ENCODE measurements at places on chromosomes 2 and 18.
A peak's percentile ranks its signal among the peaks of the same experiment; 100 is the strongest.

DNA sequence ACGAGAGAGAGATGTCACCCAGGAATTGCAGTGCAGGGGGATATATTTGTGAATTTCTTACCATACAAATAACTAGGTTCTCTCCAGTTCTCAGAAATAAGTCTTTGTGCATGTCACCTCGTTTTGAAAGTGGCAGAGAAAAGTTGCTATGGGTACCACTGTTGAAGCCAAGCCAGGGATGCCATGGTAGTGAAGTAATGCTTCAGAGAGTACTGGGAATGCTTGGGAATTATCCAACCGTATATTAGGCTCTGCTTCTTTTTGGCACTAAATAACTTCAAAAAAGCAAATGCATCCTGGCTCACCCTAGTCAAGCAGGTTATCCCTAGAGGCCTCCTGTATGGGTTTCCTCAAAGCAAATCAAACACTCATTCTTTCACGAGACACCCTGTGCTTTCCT lies 50.7 kb upstream of the DDX18 start:
- no peak for DNase-seq

- DNase-seq: no peak
Observed at GRCh38 chr18:76335859-76336640, 159.0 kb downstream of the ZNF516 start.

DNA sequence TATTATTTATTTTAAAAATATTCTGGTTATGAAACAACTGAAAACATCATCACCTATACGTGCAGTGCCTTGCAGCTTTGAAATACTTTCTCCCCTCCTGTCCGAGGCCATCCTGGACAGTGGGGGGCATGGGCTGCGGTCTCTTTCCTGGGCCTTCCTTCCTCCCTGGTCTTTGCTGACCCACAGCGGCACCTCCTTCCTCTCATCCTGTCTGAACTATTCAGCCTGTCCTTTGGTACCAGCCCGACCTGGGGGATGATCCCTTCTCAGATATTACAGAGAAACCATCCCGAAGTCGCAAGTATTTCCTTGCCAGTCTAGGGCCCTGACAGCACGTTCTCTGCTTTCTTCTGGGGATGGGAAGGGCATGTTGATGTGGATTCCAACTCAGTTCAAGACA lies 736.6 kb upstream of the HS6ST1 start:
- DNase-seq: no peak

DNA sequence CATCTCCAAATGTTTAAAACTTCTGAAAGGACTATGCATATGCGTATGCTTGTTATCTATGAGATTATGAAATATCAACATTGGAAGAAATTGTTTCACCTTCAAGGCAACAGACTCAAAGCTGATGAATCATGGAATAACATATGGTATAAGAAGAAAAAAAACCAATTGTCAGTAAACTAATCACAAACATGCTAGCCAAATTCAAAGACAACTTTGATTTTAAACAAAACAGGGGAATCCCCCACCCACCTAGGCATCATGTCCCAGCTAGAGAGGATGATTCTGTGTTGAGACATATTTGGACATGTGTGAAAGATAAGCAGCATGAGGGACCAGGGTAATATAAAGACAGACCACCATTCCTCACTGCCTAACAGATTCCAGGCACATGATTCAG lies 147.7 kb downstream of the WDPCP start:
- DNase-seq: no peak

- no peak for DNase-seq
Observed at GRCh38 chr18:5538544-5538943, 5.3 kb downstream of the EPB41L3 start.

GRCh38 chr2:158512323-158512722 lies 55.6 kb downstream of the PKP4 start:
- DNase-seq: no peak

GRCh38 chr18:63302220-63302619 lies 17.3 kb downstream of the BCL2 start:
- no peak for DNase-seq

- DNase-seq: no peak
Observed at GRCh38 chr2:171342067-171342413, 91.8 kb downstream of the METTL8 start.

- DNase-seq: no peak
Observed at GRCh38 chr2:237150831-237151375, 65.2 kb downstream of the COPS8 start.

GRCh38 chr2:236993-237539 lies 26.8 kb downstream of the SH3YL1 start:
- DNase-seq: no peak

- no peak for DNase-seq
Observed at GRCh38 chr18:11520536-11520935, 88.9 kb upstream of the SLC35G4 start.

GRCh38 chr2:234273887-234274584 lies 222.8 kb downstream of the ARL4C start:
- no peak for DNase-seq

DNA sequence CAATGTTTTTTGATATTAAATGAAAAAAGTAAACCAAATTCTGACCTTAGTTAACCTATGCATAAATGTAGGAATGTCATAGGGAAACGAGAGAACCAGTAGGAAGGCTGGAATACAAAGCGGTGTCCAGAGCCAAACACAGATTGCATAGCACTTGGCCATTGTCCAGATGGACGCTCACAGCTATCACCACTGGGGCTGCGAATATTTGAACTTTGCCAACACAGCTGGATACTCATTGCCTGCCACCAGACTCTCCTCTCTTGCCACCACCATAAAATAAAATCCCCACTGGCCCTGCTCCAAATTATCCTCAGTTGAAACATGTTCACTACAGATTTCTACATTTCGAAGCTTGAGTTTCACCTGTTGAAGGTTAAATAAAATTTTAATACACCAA lies 159.3 kb upstream of the GULP1 start:
- no peak for DNase-seq

GRCh38 chr2:205717999-205718398 lies 35.7 kb downstream of the NRP2 start:
- DNase-seq: no peak

DNA sequence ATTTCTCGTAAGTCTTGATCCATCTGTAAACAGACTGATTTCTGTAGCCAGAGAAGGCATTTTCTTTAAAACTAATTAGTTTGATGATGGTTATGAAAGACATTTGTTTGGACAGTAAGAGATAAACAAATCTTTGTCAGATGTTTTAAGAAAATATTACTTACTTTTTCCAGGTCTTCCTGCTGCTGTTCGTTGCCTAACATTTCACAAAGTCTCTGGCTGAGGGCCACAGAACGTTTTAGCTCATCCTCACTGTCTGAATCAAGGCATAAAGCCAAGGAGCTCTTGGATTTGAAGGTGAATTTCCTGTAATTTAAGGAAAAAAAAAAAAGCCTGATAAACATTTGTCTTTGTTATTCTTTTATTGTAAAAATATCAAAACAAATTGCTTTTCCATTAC lies 57.8 kb downstream of the VIL1 start:
- no peak for DNase-seq

DNA sequence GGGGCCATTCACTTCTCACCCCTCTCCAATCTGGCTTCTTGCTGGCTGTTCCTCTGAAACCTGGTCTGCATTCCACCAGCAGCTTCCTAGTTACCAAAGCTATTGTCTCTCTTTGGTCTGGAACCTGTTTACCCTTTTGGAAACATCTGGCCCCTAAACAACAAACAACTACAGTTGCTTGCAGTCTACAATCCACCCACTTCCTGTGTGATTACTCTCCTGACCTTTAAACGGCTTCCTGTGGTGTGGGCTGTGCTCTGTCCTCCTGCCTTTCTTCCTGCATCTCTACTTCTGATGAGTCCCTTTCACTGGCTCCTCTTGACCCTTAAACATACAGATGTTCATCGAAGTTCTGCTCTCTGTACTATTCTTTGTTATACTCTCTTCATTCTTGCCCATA lies 303.8 kb downstream of the TDRD15 start:
- DNase-seq: no peak

GRCh38 chr2:70473101-70473722 lies 80.4 kb downstream of the TGFA start:
- DNase-seq: no peak

DNA sequence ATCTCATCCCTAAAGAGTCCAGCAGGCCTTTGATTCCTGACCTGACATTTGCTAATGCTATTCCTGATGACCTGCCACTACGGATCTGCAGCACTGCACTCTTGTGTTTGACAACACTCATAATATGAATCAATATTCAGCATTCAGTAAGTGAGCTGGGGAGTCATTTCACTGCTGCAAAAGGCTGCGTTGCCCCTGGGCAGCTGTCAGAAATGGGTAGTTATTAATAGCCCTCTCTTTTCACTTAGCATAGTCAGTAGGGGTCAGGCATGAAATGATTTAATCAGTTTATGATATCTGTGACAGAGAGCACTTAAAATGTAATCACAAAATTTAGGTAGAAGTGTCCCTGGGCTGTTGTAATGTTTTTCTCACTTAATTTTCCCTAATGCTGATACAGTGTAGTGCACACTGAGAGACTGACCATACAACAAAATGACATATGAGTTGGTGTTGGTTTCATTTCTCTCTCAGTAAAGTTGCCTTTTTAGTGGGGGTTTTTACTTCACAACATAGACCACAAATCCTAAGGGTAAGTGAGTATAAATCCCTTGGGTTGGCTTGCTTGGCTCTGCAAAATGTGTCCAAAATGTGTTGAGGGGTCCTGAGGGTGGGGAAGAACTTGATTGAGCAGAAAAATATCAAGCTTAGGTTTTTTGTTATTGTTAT lies 184.8 kb downstream of the CAMKMT start:
- DNase-seq: no peak

- peak; percentile 58 for DNase-seq
Observed at GRCh38 chr18:6561016-6561415, 146.3 kb upstream of the L3MBTL4 start.

- no peak for DNase-seq
Observed at GRCh38 chr2:3535467-3535793, 16.1 kb upstream of the ADI1 start.

DNA sequence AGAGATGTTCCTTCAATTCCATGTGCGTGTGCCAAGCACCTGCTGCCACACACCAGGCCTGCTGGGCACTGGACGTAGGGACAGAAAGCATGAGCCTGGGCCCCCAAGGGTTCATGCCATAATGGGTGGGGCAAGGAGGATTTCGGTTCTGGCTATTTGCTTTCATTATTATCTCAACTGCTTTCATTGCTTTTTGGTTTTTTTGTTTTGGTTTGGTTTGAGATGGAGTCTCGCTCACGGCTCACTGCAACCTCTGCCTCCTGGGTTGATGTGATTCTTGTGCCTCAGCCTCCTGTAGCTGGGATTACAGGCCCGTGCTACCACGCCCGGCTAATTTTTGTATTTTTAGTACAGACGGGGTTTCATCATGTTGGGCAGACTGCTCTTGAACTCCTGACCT lies 57.2 kb downstream of the SF3B1 start:
- no peak for DNase-seq

- no peak for DNase-seq
Observed at GRCh38 chr2:206836722-206837121, 71.3 kb downstream of the FASTKD2 start.

- no peak for DNase-seq
Observed at GRCh38 chr2:3683748-3684454, 19.5 kb upstream of the DCDC2C start.

GRCh38 chr2:232838406-232838874 lies 31.6 kb upstream of the SNORC start:
- no peak for DNase-seq

DNA sequence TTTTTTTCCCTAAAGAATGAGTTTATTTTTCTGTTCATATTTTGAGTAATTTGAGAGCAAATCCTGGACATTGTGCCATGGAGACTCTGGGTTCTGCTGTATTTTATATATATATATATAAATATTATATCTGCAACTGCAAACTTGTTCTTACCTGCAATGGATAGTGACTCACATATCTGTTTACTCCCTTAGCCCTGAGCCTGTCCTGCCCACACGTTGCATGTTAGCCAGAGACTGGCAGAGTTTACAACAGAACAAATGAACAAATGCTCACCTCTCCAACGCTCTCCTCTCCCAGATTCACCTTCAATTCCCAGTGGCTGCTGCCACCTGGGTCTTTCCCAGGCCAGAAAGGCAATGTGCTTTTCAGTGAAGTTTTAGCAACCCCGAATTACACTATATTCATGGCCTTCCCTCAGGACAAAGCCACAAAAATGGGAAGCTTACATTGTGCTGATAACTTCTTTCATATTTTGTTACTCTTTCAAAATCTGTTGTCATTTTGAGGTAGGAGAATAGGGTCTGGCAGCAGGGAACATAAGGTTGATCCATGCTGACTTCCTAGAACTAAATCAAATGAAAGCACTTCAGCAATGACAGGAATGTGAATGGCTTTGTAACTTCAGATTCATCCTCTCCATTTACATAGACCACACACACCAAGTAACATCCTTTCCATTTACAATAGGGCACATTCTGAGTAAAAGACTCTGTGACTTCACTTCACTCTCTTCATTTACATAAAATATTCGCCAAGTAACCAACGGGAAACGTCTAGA lies 105.4 kb upstream of the FAM110C start:
- DNase-seq: no peak

DNA sequence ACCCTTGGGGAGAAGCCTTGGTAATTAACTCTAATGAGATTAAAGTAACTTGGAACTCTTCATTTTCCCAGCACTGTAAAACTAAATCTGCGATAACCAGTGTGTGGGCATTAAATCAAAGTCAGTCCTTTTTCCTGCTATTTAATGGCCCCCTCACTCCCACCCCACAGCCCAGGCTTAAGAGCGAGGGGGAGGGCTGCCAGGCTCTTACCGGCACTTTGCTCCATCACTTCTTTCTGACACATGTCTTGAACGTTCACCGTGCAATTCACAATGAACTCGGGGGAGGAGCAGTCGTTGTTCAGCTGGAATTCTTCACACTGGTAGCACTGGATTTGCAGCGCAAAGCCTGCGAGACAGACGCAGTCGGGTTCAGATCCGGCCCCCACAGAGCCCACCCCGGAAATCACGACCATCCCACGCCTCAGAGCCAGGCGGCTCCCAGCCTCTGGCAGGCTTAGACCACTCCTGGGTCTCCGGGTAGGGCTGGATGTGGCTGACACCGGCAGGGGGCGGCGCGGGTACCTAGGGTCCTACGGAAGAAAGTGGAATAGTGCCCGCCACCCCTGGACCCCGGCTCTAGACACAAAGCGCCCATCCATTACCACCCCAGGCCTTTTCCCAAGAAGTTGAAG lies 1.7 kb downstream of the LYPD1 start:
- DNase-seq: peak; percentile 65
